Bronchial epithelial cell (primary cell): ENCODE measurements at places on chromosomes 3 and 15. TPM values are rescaled to one million over a fixed set of nuclear protein-coding genes. Genes with fewer than 3 reads are reported as not detected.

The LRRC49 gene
- 4.7 and 5.5 TPM in 2 replicates for total RNA-seq

The TEX264 gene
- total RNA-seq = 36.1 and 52.9 TPM in 2 replicates

The ZNF385D gene
- total RNA-seq = under 0.01 TPM in 1 of 2 replicates, not detected in the other

The AHSG gene
- total RNA-seq = 0.13 TPM in 1 of 2 replicates, not detected in the other

The UPK1B gene
- 25.0 and 55.2 TPM in 2 replicates for total RNA-seq

The POPDC2 gene
- total RNA-seq = 0.26 TPM in 1 of 2 replicates, not detected in the other

The PRICKLE2 gene
- total RNA-seq = 1.4 and 2.4 TPM in 2 replicates

The AKAP13 gene
- total RNA-seq = 41.1 and 53.4 TPM in 2 replicates

The C2CD4A gene
- 0.53 and 1.3 TPM in 2 replicates for total RNA-seq

The CA12 gene
- total RNA-seq = 44.0 TPM in 2 replicates

The ADAMTS7 gene
- 0.51 and 0.53 TPM in 2 replicates for total RNA-seq

The ADAMTSL3 gene
- total RNA-seq = 0.79 and 1.2 TPM in 2 replicates

The ZNF710 gene
- total RNA-seq = 7.6 and 11.9 TPM in 2 replicates

The SHC4 gene
- under 0.01 and 0.26 TPM in 2 replicates for total RNA-seq

The TTC14 gene
- total RNA-seq = 16.9 and 22.9 TPM in 2 replicates

The RLBP1 gene
- total RNA-seq = not detected in 2 replicates
